Progenitor cell of endocrine pancreas (in vitro differentiated cells): ENCODE measurements at places on chromosomes 6 and 20.

- no peak for DNase-seq
Observed at GRCh38 chr20:5567644-5568043, 182.6 kb upstream of the SHLD1 start.

DNA sequence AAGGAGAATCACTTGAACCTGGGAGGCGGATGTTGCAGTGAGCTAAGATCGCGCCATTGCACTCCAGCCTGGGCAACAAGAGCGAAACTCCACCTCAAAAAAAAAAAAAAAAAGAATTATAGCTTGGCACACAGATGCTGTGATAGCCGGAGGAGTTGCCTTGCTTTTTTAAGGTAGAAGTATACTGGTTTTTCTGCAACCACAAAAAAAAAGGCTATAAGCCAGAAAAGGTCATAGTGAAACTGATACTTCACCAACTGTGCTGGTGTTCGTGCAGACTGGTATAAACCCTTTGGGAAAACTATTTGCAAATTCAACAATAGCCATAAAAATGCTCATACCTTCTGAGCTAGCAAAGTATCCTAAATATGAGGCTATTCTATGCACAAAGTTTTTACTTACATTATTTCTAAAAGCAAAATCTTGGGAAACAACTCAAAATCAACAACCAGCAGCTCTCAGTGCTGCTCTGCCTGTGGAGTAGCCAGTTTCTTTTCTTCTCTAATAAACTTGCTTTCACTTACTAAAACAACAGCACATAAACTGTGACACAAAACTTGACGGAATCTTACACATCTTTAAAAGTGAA lies 44.0 kb downstream of the B4GALT5 start:
- no peak for DNase-seq

DNA sequence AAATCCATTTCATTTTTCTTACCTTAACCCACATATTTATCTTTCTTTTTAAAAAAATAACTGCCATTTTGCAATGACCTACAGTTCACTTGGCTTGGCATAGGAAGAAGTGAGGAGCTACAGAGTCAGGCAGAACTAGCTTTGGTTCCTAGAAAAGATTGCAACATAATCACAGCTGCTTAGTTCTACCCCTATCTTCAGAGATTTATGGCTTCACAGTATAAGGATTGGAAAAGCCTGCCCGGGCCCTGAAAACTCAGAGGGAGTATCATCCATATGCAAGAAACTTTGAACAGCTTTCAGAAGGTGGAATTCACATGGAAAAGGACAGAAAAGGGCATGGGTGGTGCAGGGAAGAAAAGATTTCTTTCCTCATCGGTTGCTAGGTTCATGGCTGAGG lies 774.3 kb upstream of the CHD6 start:
- DNase-seq, result no peak

- DNase-seq, result no peak
Observed at GRCh38 chr6:20444786-20445271, 43.1 kb downstream of the E2F3 start.

GRCh38 chr20:33262658-33263065 lies 20.4 kb upstream of the BPIFB1 start:
- peak; percentile 47 for DNase-seq

GRCh38 chr20:59835448-59836395 lies 97.7 kb downstream of the SYCP2 start:
- no peak for DNase-seq

DNA sequence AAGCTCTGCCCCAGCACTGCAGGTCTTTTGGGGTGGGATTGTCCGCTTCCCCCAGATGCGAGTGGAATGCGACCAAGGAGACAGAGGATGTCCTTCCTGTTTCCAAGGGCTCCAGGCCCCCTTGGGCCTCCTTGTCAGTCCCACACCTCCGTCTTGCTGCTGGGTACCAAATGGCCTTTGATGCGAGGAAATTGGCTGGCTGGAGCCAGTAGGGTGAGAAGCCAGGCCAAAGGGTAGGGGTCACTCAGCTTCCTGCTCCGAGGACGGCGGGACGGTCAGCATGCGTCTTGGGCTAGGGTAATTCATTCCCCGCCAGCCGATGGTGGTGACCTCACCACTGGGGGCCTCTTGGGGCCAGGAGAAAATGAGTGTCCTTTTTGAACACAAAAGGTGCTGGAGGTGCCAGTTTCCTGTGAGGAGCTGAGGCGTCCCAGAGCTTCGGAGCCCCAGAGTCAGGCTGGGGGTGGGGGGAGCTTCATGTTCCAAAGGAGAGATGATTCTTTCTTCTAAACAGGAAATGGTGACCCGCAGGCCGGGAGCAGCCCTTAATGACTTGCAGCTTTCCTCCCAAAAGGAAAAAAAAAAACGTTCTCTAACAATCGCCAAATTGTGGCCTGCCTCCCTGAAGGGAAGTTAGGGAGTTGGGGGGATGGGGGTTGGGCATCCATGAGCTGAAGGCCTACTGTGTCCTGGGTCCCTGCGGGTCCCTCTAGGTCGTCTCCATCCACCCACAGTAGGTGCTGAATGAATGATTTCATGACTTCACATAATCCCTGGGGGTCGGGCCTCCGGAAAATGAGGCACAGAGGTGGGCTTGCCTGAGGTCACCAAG lies 6.7 kb downstream of the SNAI1 start:
- no peak for DNase-seq

DNA sequence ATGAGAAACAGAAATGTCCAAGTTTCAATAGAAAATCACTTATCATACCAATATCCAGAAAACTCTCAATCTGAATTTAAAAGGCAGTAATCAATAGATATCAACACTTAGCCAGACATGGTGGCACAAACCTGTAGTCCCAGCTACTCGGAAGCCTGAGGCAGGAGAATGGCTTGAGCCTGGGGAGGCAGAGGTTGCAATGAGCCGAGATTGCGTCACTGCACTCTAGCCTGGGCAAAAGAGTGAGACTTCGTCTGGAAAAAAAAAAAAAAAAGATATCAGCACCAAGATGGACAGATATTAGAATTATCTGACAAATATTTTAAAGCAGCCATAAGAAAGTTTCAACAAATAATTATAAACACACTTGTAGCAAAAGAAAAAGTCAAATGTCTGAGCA lies 47.0 kb downstream of the TCP11 start:
- DNase-seq, result no peak

- no peak for DNase-seq
Observed at GRCh38 chr6:135546206-135546605, 48.7 kb upstream of the AHI1 start.

- DNase-seq, result no peak
Observed at GRCh38 chr6:134949927-134950326, at the start of gene ALDH8A1. Gene ALDH8A1, minus strand, starts transcription at chr6:134950101. Its CDS starts 48 bp downstream, at chr6:134950053.

- no peak for DNase-seq
Observed at GRCh38 chr20:37414224-37415035, 68.5 kb downstream of the SRC start.

DNA sequence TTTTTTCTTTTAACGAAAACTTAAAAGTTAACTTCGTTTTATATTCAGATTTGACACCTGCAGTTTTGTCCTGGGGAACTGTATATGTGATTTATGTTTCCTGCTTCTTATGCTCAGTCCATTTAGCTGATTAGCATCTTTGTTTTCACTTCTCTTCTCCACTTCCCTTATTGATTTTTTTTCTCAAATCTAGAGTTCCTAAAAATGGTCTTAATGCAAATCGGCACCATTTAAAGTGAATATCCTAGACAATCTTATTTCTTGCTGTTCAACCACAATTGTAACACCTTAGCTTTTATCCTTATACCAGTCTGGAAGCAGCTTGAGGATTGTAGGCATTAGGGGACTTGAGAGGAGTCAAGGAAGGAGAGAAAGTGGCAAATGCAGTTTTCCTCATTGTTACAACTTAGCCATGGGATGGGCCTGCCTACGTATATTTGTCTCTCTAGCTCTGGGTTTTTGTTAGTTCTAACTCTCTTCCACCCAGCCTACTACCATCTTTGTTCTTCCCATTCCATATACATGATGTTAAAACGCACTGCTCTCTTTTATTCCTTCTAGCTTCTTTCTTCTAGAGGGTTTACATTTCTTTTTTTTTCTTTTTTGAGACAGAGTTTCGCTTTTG lies 8.5 kb downstream of the QRSL1 start:
- DNase-seq, result no peak

GRCh38 chr20:48407710-48408109 lies 420.1 kb downstream of the PREX1 start:
- no peak for DNase-seq

DNA sequence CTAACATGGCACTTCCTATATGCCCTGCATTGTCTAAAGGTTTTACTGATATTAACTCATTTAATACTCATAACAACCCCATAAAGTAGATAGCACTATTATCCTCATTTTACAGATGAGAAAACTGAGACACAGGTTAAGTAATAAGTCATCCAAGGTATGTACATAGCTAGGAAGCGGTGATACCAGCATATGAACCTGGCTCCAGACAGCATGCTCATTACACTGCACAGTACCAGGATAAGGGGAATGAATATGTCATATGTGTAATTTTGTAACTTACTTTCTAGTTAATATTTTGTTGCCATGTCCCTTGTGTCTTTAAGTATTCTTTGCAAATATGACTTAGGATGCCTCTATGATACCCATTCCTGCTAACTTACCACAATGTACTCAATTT lies 53.2 kb upstream of the PBOV1 start:
- DNase-seq, result no peak

DNA sequence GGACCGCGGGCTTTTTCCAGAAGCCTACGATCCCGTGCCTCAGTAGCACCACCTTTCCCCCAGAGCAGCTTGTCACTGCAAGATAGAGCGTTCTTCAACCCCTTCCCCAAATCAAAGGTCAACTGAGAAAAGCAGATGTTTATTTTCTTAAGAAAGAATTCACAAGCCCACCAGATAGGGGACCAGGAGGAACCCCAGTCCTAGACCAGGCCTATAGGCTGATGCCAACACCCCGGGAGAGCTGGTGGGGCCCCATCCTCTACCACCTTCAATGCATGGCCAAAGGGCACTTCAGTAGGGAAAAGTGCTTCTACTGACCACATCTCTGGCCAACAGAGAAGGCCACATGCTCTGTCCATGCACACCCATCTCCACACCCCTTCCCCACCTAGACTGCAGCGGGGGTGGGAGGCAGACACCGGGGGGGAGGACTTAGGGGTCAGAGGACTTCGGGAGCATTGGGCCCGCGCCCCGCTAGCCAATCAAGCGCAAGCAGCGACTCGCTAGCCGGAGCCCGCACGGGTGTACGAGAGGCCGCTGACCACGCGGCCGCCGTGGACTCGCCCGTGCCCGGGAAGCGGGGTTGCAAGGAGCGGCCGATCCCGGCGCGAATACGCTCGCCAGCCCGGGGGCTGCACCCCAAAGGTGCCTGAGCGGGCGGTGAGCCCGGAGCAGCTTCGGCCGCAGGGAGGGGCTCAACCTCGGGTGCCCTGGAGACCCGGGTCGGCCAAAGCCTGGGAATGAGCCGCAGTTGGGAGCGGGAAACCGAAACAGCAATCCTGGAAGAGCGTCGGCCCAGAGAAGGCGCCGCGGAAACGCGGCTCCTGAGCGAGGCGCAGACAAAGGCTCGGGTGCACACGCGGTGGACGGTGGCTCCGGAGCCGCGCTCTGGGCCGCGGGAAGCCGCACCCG lies 2.8 kb downstream of the PDE10A start:
- peak; percentile 31 for DNase-seq

GRCh38 chr6:31339210-31339609 lies 17.8 kb downstream of the HLA-B start:
- DNase-seq, result no peak

GRCh38 chr6:27553123-27553904 lies 80.4 kb upstream of the ZNF184 start:
- DNase-seq, result no peak

DNA sequence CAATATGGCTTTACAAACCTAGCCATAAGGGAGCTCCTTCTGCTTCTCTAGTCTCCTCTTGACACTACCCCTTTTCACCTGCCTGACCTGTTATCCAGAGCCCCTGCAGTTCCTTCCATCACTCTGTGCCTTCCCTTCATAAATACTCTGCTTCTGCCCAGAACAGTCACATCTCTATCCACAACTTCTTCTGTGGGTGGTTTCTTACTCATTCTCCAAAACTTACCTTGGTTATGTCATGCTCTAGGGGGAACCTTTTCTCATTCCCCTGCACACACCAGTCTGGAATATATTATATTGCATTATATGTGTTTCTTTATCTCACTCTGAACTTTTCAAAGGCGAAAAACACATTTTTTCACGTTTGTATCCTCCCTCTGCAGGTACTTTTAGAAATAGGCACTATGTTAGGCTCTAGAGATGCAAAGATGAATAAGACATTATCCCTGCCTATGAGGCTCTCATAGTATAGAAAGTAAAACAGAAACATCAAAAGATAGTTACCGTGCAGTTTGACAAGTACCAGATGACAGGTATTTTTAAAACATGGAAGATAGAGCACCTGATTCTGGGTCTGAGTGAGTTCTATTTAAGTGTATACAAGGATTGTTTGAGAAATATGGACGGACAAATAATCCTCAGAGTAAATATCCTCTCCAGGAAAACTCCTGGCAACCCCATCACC lies 51.5 kb downstream of the AIG1 start:
- no peak for DNase-seq

- no peak for DNase-seq
Observed at GRCh38 chr6:80214436-80215022, 108.1 kb downstream of the BCKDHB start.

DNA sequence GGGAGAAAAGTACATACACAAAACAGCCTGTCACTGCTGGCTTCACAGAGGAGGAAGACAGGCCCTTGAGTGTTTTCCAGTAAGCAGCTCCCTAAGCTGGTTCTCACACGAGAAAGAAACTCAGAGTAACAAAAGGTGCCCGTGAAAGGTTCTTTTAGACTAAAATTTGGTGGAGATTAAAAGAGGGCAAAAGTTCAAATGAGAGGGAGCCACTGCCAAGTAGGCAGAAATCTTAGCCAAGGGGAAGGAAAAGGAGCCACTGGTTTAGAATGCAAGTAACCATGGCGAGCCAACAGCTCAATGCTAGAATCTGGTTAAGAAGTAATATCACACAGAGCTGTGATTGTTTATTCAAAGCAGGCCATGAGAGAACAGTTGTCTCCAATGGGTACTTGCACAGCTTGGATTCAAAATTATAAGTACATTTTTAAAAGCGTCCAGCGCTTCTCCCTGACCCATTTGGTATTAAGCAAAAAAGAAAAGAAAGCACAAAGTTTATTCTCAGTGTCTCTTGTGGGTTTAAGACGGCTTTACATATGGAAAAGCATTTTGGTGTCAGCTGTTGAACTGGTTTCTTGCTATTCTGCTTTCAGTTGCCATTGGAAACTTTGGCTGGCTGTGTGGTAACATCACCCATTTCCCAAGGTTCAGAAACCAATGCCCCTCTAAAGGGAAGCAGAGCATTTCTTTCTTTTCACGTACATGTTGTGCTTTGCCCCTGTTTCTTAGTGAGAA lies 648.5 kb downstream of the RNF144B start:
- no peak for DNase-seq

DNA sequence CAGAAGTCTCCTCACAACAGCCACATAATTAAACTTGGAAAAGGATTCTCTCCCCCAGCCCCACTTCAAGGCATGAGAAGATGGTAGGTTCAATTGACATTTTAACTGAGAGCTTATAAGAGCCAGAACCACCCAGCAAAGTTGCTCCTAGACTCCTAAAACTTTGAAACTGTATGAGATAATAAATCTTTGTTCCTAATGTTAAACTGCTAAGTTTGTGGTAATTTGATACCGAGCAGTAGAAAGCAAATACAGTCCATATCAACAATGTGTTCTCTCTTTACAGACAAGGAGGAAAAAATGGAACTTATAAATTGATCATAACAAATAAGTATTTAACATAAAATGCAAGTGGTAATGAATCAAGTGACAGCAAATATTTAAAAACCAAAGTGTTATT lies 831.8 kb downstream of the MAFB start:
- no peak for DNase-seq

- DNase-seq, result no peak
Observed at GRCh38 chr20:25036331-25036936, 21.5 kb downstream of the ACSS1 start.

- no peak for DNase-seq
Observed at GRCh38 chr6:44261581-44261980, 3.8 kb downstream of the NFKBIE start.
